ENCODE measurements at places on chromosomes 2 and 18. TPM values are rescaled to one million over a fixed set of nuclear protein-coding genes. Genes with fewer than 3 reads are reported as not detected.

Gene ELOA2
- total RNA-seq, result not detected

Gene MREG
- 2.8 TPM for total RNA-seq

Gene MC4R
- not detected for total RNA-seq

Gene LYPD6B
- total RNA-seq, result 0.10 TPM

Gene CCBE1
- 48.7 TPM for total RNA-seq

Gene CXCR1
- not detected for total RNA-seq

Gene UGT1A6
- not detected for total RNA-seq

Gene RANBP2
- total RNA-seq, result 65.4 TPM

Gene FTCDNL1
- total RNA-seq, result 0.59 TPM

Gene CCDC74A
- total RNA-seq, result 8.9 TPM

Gene MIB1
- total RNA-seq, result 60.9 TPM

Gene DAW1
- 2.5 TPM for total RNA-seq

Gene EVX2
- total RNA-seq, result not detected

Gene EN1
- total RNA-seq, result 0.91 TPM

Gene EPG5
- 66.9 TPM for total RNA-seq

Gene ANKRD62
- not detected for total RNA-seq

Gene STK36
- 39.1 TPM for total RNA-seq

Gene CFAP221
- 0.13 TPM for total RNA-seq

Gene AKAIN1
- total RNA-seq, result not detected

Gene PLCL1
- 4.3 TPM for total RNA-seq

Gene LAMA1
- 92.5 TPM for total RNA-seq

Gene TBR1
- total RNA-seq, result not detected

Gene UPP2
- not detected for total RNA-seq

Gene PDE1A
- 9.7 TPM for total RNA-seq

Gene POMC
- 1.2 TPM for total RNA-seq

Gene ANKRD30BL
- total RNA-seq, result not detected

Gene ANO7
- total RNA-seq, result 1.0 TPM

Gene IL18RAP
- not detected for total RNA-seq

Gene CRYBA2
- not detected for total RNA-seq

Gene ITPRIPL1
- 1.3 TPM for total RNA-seq

Gene GKN1
- total RNA-seq, result not detected

Gene RGPD3
- 0.20 TPM for total RNA-seq

Gene RAPGEF4
- 5.0 TPM for total RNA-seq
